Brain pericyte (primary cell): ENCODE measurements at places on chromosomes 1 and 21.

DNA sequence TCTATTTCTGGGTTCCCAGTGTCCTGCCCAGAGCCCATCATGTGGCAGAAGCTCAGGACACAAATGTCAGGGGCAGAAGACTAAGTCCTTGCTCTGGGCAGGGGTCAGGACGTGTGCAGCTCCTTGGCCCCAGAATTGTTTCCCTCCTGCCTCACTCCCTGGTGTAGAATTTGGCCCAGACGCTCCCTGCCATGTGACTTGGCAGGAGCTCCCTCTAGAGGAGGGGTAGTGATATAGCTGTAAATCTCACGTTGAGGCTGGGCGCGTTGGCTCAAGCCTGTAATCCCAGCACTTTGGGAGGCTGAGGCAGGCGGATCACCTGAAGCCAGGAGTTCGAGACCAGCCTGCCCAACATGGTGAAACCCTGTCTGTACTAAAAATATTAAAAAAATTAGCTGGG, 91.2 kb downstream of the UBIAD1 start:
- no peak for DNase-seq

DNA sequence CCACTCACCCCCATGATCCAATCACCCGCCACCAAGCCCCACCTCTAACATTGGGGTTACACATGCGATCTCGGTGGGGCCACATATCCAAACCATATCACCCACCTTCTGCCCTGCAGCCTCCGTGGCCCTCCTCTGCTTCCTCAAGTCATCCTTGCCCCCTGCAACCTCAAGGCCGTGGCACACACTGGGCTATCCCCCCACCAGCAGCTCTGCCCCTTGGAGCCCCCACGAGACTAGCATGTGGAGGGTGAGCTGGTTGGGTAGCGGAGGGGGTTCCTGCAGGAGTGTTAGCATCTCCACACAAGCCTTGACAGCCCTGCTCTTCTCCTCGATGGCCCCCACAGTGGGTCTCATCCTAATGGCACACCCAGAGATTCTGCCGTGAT, 100.8 kb downstream of the TOMM20 start:
- DNase-seq: no peak

GRCh38 chr1:75641325-75641724, 30.4 kb upstream of the SLC44A5 start:
- no peak for DNase-seq

- no peak for DNase-seq
These were observed 74.5 kb downstream of the FOXJ3 start for GRCh38 chr1:42260376-42261070.

DNA sequence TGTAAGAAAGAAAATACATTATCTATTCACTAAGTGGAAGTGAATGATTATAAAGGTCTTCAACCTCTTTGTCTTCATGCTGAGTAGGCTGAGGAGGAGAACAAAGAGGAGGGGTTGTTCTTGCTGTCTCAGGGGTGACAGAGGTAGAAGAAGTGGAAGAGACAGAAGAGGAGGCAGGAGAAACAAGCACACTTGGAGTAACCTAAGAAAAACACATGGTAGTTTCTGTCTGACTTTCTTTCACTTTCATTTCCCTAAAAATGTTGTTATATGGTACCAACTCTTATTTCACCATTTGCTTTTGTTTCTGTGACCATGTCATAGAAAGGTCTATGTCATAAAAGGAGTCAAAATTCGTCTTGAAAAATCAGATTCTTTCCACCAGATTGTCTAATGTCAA, 696.6 kb upstream of the BRINP3 start:
- DNase-seq: no peak

DNA sequence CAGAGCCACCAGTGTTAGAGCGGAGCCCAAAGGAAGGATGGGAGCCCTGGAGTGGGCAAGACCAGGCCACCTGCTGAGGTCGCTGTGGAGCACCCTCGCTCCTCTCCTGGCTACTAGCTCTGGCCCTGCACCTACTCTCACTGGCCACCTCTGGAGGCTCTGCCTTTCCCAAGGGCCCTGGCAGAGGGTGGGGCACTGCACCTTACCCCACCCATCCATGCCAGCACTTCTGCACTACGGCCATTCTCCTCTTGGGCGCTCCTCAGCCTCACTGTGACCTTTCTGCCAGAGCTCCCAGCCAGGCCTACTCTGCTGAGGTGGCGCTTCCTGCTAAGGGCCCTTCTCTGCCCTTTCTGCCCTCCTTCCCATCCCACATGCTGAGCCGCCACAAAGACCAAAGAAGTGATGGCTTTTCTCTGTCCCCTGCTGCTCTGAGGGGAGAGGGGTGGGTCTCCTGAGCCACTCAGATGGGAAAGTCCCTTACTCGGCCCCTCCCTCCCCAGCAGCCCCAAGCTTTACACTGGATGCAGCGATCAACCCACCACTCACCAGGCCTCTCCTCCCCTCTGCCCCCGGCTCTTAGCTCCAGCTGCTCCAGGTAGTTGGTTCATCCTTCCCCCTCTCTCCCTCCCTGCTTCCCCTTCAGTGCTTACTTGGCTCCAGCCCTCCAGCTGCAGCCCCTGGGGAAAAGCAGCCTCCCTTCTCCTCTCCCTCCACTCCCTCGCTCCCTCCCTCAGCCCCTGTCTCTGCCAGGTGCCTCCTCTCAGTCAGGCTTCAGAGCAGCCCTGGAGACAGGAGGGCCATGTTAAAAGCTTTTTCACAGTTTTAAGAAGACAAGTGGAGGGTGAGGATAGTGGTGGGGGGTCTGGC, 14.8 kb upstream of the TMEM222 start:
- no peak for DNase-seq

DNA sequence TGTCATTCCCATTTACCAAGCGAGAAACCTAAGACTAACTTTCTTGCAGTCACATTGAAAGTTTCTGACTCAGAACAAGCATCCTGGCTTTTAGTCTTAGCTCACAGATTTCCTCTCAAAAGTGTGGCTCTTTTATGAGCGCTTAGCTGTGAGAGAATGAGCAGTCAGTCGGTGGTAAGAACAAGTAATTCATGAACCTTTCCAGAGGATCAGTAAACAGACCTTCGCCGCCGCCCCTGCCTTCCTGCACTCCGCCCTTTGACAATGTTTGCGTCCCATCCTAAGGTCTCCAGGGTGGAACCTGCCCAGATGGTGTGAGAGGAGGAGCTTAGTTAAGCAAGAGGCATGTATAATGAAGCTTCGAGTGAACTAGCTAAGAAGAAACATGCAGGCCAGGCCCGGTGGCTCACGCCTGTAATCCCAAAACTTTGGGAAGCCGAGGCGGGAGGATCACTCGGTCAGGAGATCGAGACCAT, 142.4 kb downstream of the GLUL start:
- no peak for DNase-seq
